Activated CD4-positive, alpha-beta memory T cell treated with anti-CD3 and anti-CD28 coated beads for 36 hours (primary cell): ENCODE measurements at places on chromosomes 16 and 17. TPM values are rescaled to one million over a fixed set of nuclear protein-coding genes. Genes with fewer than 3 reads are reported as not detected.

Gene HOXB9
- total RNA-seq: 1.5 TPM

Gene CCL7
- total RNA-seq: not detected

Gene CD300A
- total RNA-seq: 12.3 TPM

Gene C1QL1
- total RNA-seq: 0.76 TPM

Gene SGSH
- 37.4 TPM for total RNA-seq

Gene KRT36
- not detected for total RNA-seq

Gene PALB2
- 20.8 TPM for total RNA-seq

Gene OMG
- total RNA-seq: 0.19 TPM

Gene KRT33B
- not detected for total RNA-seq

Gene KRTAP2-1
- not detected for total RNA-seq

DNA sequence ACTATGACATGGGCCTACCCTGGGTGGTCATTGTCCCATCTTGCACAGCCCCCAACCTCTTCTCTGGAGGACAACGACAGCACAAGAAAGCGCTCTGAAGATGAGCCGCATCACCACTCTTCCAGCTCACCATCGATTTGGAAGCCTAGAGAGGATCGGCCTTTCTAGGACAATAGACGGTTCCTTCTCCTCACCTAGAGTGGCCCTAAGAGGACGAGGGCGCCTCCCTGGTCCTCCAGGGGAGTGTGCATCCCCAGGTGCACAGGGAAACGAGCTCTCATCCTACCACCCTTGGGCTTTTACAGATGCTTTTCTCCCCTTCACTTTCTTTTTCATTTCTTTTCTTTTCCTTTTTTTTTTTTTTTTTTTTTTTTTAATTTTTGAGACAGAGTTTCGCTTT lies 20.3 kb upstream of the SLC52A1 start:
- DNase-seq: no peak

- no peak for DNase-seq
Measured at GRCh38 chr17:72125226-72125651, 4.4 kb downstream of the SOX9 start.

- DNase-seq: peak; percentile 96
Measured at GRCh38 chr17:82297280-82297713, 20.1 kb downstream of the CD7 start.

DNA sequence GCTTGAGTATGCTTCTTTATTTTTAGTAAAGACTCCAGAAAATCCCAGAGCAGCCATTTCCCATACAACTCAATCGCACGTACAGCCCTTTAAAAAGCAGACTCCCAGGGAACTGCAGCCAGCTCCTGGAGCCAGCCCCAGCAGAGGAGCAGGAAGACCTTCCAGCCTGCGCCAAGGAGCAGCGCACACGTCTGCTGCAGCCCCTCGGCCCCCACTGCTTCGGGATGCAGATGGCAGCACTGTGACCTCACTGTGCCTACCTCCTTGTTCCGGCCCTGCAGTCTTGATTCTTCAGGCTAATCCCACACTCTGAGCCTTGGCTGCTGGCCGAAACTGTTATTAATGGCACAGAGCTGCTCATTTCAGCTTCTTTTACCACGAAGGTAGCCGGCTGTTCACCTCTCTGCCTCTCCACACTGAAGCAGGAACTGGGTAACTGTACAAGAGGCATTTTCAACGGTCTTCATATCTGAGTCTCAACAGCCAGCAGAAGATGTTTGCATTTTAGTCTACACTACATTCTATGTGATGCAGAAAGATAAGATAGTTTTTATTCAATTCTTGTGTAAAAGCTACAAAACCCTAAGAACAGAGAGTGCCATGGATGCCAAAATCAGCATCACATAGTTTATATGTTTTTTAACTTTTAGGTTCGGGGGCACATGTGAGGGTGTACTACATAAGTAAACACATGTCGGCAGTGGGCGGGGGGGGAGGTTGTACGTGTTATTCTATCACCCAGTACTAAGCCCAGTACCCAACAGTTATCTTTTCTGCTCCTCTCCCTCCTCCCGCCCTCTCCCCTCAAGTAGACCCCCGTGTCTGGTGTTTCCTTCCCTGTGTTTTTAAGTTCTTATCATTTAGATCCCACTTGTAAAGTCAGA lies 130.9 kb downstream of the ANKRD11 start:
- no peak for DNase-seq

DNA sequence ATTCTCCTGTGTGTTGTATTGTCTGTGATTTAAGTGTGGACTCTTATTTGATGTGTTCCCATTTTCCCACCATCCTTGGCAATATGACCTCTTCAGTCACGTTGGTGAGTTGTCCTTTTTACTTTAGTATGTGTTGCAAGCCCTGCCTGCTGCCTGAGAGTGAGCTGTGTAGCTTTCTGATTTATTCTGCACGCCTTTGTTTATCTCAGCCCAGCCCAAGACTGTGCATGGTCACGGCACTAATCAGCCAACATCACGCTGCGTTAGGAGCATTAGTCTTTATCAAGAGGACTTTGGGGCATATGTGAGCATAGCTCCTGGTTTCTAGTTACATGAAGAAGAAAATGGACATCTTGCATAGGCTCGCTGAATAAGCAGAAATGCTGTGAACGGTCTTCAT lies 6.0 kb downstream of the TOM1L1 start:
- DNase-seq: no peak

DNA sequence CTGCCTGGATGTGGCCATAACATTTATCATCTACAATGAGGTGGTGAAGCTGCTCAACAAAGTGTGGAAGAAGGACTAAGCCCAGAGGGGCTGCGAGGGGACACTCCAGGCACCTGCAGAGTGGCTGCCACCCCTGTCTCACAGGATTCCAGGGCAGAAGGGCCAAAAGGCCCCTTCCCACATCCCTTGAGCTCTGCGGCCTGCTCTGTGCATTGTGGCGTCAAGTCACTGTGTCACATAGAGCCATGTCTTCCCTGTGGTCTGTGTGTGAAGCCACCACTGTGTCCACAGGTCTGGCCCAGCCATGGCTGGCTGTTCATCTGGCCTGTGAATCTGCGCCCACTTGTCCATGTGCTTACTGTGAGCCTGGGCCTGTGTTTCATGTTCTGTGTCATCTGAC lies 1714.6 kb downstream of the TP53TG3F start:
- no peak for DNase-seq

GRCh38 chr16:56143666-56144065 lies 47.6 kb upstream of the GNAO1 start:
- DNase-seq: no peak

DNA sequence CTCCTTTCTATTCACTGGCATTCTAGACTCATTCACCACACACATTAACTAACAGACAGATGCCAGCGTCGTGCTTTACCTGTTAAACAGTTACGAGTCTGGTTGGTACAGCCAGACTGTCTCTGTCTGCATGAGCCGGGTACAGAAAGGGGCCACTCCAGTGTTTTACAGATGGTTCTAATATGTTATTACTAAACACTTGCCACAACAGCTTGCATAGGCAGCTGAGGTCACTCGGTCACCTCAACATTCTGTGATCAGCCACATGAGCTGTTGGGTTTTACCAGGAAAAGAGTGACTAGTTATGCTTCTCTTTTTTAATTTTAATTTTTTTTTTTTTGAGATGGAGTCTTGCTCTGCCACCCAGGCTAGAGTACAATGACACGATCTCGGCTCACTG lies 25.2 kb downstream of the CD300A start:
- DNase-seq: no peak

- peak; percentile 92 for DNase-seq
Measured at GRCh38 chr16:66406534-66407221, 20.4 kb upstream of the BEAN1 start.

DNA sequence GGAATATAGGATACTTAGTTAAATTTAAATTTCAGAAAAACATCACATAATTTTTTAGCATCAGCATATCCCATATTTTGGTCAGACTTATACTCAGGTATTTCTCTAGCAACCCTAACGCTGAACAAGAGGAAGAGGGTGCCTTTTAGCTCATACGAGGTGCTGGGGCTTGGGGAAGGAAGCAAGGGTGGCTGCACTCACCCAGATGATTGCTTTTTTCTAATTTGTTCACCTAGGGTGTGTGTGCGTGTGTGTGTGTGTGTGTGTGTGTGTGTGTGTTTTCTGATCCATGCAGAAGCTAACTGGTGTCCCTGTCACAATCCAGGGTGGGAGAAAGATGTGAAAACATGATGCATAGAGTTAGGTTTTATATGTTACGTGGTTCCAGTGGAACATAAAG lies 81.2 kb downstream of the WNT3 start:
- no peak for DNase-seq

GRCh38 chr17:35531160-35531559 lies 6.3 kb downstream of the SLFN12L start:
- DNase-seq: no peak
